ENCODE measurements at places on chromosomes 7 and 10.

GRCh38 chr10:48878091-48878490 lies 61.5 kb downstream of the LRRC18 start:
- H3K36me3 ChIP-seq, result no peaks in the 10 kb centered on the region
- no peak overlapping the region for H3K27ac ChIP-seq
- no peak overlapping the region for H3K4me3 ChIP-seq
- peaks cover 20% of the 10 kb centered on the region for H3K27me3 ChIP-seq
- no peaks in the 10 kb centered on the region for H3K4me1 ChIP-seq
- DNase-seq, result peak; percentile 74

DNA sequence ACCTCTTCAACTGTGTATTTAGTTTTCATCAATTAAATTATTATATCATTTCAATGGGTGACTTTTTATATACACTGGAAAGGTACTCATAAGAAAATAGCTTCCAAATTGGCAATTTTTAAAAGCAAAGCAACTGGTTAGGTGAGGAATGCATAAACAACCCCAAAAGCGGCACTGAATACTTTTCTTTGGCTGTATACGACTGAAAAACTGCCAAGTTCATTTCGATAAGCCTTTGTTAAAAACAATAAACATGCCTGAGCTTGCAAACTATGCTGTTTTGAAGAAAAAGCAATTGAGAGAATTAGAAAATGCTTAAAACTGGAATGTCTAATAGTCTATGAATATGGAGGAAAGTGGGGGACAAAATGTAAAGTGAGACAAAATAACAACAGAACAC lies 2.9 kb downstream of the SLC16A12 start:
- no peaks in the 10 kb centered on the region for H3K36me3 ChIP-seq
- H3K4me1 ChIP-seq, result peaks cover 20% of the 10 kb centered on the region
- DNase-seq, result no peak
- H3K27me3 ChIP-seq, result peaks cover 41% of the 10 kb centered on the region

GRCh38 chr10:135132-135600 lies at the start of gene ZMYND11:
ZMYND11 (plus strand) TSS chr10:135455; CDS start chr10:180013, 44,558 bp downstream.
- peaks cover 63% of the 10 kb centered on the region for H3K4me1 ChIP-seq
- peak within 1 kb of the TSS; percentile 98 for H3K27ac ChIP-seq
- H3K4me3 ChIP-seq, result peak within 1 kb of the TSS; percentile 66
- no peaks in the 10 kb centered on the region for H3K27me3 ChIP-seq
- no peaks in the 10 kb centered on the region for H3K36me3 ChIP-seq

- DNase-seq, result peak; percentile 92
- no peak overlapping the region for H3K27ac ChIP-seq
- H3K27me3 ChIP-seq, result no peaks in the 10 kb centered on the region
- no peak overlapping the region for H3K4me3 ChIP-seq
- no peaks in the 10 kb centered on the region for H3K4me1 ChIP-seq
- no peaks in the 10 kb centered on the region for H3K36me3 ChIP-seq
Measured at GRCh38 chr7:112495810-112496462, 15.1 kb downstream of the LSMEM1 start.

DNA sequence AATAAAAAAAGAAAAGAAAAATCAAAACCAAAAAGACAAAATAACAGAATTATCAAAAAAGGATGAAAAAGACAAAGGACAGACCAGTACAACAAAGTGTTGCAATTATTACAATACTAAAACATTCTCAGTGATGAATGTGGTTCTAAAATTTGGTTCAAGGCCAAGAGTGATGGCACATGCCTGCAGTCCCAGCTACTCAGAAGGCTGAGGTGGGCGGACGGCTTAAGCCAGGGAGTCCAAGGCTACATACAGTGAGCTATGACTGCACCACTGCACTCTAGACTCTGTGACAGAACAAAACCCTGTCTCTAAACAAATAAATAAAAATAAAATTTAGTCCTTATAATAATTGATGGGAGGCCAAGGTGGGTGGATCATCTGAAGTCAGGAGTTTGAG lies 14.5 kb downstream of the BAZ1B start:
- no peaks in the 10 kb centered on the region for H3K4me1 ChIP-seq
- no peak for DNase-seq
- no peak overlapping the region for H3K4me3 ChIP-seq
- H3K27ac ChIP-seq, result no peak overlapping the region
- H3K27me3 ChIP-seq, result no peaks in the 10 kb centered on the region

DNA sequence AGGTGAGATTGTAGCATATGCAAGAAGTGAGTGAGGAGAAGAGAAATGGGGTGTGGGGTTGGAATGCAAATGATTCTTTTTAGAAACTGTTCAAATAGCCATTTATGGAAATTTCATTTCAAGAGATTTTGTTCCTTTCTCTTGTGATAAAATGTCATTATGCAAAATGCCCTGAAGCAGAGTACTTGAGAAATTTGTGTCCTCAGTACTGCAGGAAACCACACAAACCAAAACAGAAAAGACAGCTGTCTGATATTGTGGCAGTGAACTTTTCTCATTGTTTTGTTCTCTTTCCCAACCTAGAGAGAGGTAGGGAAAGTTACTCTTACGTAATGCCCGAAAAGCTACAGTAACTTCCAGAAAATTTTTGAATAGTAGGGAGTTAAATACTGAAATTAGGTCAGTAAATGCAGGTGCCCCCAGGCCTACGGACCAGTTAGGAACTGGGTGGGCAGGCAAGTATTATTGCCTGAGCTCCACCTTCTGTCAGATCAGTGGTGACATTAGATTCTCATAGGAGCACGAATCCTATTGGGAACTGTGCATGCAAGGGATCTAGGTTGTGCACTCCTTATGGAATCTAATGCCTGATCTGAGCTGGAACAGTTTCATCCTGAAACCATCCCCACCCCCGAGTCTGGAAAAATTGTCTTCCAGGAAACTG lies 34.0 kb downstream of the DLD start:
- peak overlapping the region; percentile 34 for H3K27ac ChIP-seq
- H3K36me3 ChIP-seq, result peaks cover 93% of the 10 kb centered on the region
- peaks cover 41% of the 10 kb centered on the region for H3K4me1 ChIP-seq
- no peak for DNase-seq
- H3K4me3 ChIP-seq, result no peak overlapping the region
- H3K27me3 ChIP-seq, result no peaks in the 10 kb centered on the region

GRCh38 chr7:23394488-23395171 lies 75.7 kb downstream of the IGF2BP3 start:
- no peak overlapping the region for H3K4me3 ChIP-seq
- no peaks in the 10 kb centered on the region for H3K27me3 ChIP-seq
- H3K4me1 ChIP-seq, result peaks cover 10% of the 10 kb centered on the region
- H3K27ac ChIP-seq, result no peak overlapping the region
- H3K36me3 ChIP-seq, result no peaks in the 10 kb centered on the region

DNA sequence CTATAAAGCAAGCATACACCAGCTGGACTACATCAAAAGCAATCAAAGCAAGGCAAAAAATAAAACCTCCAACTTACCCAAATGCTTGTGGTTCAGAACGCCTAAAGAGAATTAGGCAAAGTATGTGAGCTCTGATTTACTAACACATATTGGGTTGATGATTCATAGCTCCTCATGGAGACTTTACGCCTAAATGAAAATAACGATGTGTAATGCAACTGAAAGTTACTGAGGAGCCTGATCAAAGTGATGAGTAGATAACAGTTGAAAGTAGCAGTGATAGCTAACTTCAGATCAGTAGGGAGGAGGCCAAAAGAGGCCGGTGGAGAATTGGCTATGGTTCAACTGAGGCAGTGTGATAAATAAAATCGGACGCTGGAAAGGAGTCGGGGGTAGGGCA lies 85.0 kb downstream of the MPP7 start:
- H3K27me3 ChIP-seq, result no peaks in the 10 kb centered on the region
- no peaks in the 10 kb centered on the region for H3K36me3 ChIP-seq
- DNase-seq, result no peak
- H3K27ac ChIP-seq, result no peak overlapping the region

GRCh38 chr10:125219776-125220175 lies 59.4 kb upstream of the CTBP2 start:
- DNase-seq, result no peak
- no peaks in the 10 kb centered on the region for H3K27me3 ChIP-seq
- no peaks in the 10 kb centered on the region for H3K36me3 ChIP-seq
- H3K4me3 ChIP-seq, result no peak overlapping the region
- H3K4me1 ChIP-seq, result no peaks in the 10 kb centered on the region

GRCh38 chr10:51217505-51217904 lies 143.2 kb downstream of the PRKG1 start:
- no peaks in the 10 kb centered on the region for H3K36me3 ChIP-seq
- DNase-seq, result no peak
- peaks cover 15% of the 10 kb centered on the region for H3K4me1 ChIP-seq

- no peak overlapping the region for H3K4me3 ChIP-seq
- no peaks in the 10 kb centered on the region for H3K27me3 ChIP-seq
- no peak for DNase-seq
- H3K27ac ChIP-seq, result no peak overlapping the region
- H3K4me1 ChIP-seq, result no peaks in the 10 kb centered on the region
Measured at GRCh38 chr7:52502281-52502680, 533.2 kb upstream of the POM121L12 start.

DNA sequence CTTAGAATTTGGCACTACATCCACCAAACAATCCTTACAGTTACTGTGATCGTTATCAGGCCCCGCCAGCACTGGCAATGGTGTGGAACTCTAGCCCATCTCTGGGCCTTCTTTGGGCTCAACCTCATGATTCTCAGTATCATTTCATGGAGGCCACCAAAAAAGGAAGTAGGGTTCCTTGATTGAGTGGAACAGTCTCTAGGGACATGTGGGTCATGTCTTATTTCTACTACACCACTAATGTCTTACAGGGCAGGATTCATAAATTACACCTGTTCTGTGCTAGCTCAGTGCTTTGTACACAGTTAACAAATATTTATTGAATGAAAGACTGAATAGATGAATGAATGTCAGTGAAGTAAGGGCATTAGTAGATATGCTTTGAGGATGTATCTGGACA lies 53.9 kb downstream of the AP3M1 start:
- peaks cover 76% of the 10 kb centered on the region for H3K36me3 ChIP-seq
- no peak overlapping the region for H3K4me3 ChIP-seq
- H3K27me3 ChIP-seq, result no peaks in the 10 kb centered on the region
- DNase-seq, result no peak
- H3K27ac ChIP-seq, result no peak overlapping the region

DNA sequence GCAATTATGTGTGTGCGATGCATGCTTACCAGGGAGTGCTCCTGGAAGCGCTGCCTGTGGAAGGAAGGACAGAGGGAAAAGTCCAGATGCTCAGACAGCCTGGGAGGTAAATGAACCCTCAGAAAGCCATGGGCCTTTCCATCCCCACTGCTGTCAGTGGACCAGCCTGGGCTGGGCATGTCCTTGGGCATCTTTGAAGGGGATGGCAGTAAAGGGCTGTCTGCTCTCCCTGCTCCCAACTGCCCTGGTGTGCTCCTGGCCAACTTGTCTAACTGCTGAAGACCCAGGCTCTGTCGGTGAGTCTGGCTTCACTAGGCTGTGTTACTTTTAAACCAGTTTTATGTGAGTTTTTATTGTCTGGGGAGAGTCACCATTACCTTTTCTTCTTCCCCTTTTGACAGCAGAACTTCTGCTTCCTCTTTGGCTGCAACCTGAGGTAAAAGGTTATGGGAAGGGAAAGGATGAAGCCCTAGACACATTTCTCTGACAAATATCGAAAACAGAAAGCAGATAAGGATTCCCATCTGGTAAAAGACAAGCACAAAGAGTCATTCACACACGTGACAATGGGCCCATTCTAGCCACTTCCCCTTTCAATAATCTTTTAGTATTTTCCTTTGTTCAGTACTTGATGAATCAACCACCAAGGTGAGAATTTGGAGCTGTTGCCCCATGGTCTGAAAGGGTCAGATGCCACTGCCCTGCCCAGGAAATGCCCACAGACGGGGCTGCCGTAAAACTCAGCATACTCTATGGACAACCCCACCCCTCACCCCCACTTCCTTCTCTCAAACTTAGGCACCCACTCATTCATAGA lies 27.6 kb upstream of the PIK3AP1 start:
- no peak for DNase-seq
- no peaks in the 10 kb centered on the region for H3K36me3 ChIP-seq
- no peak overlapping the region for H3K4me3 ChIP-seq
- H3K27ac ChIP-seq, result no peak overlapping the region

GRCh38 chr7:147774461-147774860 lies 816.1 kb upstream of the C7orf33 start:
- H3K4me1 ChIP-seq, result no peaks in the 10 kb centered on the region
- no peak for DNase-seq
- no peak overlapping the region for H3K27ac ChIP-seq
- H3K36me3 ChIP-seq, result no peaks in the 10 kb centered on the region
- no peaks in the 10 kb centered on the region for H3K27me3 ChIP-seq

GRCh38 chr10:34854147-34854601 lies 39.1 kb upstream of the PARD3 start:
- peak overlapping the region; percentile 16 for H3K4me3 ChIP-seq
- no peaks in the 10 kb centered on the region for H3K27me3 ChIP-seq

GRCh38 chr10:122665946-122666345 lies 33.7 kb downstream of the C10orf120 start:
- H3K36me3 ChIP-seq, result no peaks in the 10 kb centered on the region
- no peak for DNase-seq
- no peak overlapping the region for H3K27ac ChIP-seq
- H3K27me3 ChIP-seq, result no peaks in the 10 kb centered on the region

DNA sequence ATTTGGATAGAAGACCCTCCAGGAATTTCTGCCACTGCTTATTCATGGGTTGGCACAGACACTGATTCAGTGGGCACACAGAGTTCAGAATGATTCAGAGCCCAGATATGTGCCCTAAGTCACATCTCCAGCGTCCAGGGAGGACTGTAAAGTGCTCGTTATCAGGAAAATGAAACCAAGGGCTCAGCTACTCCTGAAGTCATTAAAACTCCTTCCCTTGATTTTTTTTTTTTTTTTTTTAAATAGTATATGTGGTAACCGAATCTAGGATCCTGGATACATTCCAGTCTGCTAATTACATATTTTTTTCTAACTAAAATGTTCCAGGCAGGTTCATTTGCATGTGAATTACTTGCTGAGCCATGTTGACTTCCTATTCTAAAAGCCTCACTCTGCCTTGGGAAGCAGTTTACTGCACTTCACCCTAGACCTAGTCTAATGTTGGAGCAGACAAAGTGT lies 34.7 kb downstream of the MET start:
- H3K27me3 ChIP-seq, result no peaks in the 10 kb centered on the region
- H3K36me3 ChIP-seq, result no peaks in the 10 kb centered on the region
- H3K4me1 ChIP-seq, result no peaks in the 10 kb centered on the region
- no peak overlapping the region for H3K27ac ChIP-seq
- H3K4me3 ChIP-seq, result no peak overlapping the region
- DNase-seq, result no peak

DNA sequence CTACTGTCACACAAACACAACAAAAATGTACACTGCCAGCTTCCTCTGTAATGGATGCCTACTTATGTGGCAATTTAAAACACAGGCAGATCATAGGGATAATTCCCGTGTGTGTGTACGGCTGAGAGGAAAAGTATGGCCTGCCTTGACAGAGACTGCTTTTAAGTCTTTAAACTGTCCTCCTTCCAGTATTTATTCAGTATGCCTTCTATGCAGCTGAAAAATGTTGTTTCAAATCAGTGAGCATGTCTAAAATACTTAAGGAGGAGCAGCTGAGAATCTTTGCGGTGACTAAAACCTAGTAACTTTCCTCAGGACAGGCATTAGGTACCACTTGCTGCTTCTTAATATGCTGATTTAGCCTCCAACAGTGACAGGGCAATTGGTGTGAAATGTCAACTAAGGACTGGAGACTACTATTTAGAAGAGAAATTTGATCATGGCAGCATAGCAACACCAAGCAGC lies 126.3 kb downstream of the CACNA2D1 start:
- H3K27me3 ChIP-seq, result no peaks in the 10 kb centered on the region
- H3K36me3 ChIP-seq, result no peaks in the 10 kb centered on the region
- DNase-seq, result no peak
- H3K4me1 ChIP-seq, result peaks cover 32% of the 10 kb centered on the region
- no peak overlapping the region for H3K27ac ChIP-seq

GRCh38 chr7:48011951-48012350 lies 17.0 kb downstream of the SUN3 start:
- no peak for DNase-seq
- no peaks in the 10 kb centered on the region for H3K36me3 ChIP-seq
- peaks cover 10% of the 10 kb centered on the region for H3K27me3 ChIP-seq
- peaks cover 5% of the 10 kb centered on the region for H3K4me1 ChIP-seq

All from esophagus muscularis mucosa (tissue), 4 donors.